ENCODE measurements at places on chromosomes 2 and 18.

- DNase-seq, result no peak
Measured at GRCh38 chr2:196679368-196679767, 39.9 kb downstream of the CCDC150 start.

GRCh38 chr2:216761133-216761532 lies 65.8 kb upstream of the IGFBP5 start:
- DNase-seq, result no peak

DNA sequence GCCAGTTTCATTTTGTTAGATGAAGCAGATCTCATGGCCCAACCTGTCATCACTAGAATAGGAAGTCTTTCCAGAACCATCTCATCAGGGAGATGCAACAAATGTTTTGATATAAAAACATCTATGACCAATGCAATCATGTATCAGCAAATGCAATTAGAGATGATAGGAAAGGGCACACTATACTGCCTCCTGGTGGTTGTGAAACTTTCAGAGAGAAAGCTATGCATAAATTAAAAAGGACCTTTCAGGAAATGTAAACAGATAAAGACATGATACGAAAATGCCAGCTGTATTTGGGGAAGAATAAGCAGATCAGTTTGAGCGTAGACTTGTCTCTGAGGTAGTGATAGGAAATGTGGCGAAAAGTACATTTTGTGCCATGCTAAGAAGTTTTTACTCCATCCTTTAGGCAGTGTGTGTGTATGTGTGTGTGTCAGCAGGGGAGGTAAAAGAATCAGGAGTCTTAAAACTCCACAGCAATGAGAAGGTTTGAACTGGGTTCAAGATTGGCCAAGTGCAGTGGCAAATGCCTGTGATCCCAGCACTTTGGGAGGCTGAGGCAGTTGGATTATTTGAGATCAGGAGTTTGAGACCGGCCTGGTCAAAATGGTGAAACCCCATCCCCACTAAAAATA lies 479.3 kb downstream of the CPS1 start:
- no peak for DNase-seq

- no peak for DNase-seq
Measured at GRCh38 chr2:168997118-168997521, 34.0 kb downstream of the ABCB11 start.

- no peak for DNase-seq
Measured at GRCh38 chr2:30373881-30374302, 73.2 kb upstream of the LCLAT1 start.

DNA sequence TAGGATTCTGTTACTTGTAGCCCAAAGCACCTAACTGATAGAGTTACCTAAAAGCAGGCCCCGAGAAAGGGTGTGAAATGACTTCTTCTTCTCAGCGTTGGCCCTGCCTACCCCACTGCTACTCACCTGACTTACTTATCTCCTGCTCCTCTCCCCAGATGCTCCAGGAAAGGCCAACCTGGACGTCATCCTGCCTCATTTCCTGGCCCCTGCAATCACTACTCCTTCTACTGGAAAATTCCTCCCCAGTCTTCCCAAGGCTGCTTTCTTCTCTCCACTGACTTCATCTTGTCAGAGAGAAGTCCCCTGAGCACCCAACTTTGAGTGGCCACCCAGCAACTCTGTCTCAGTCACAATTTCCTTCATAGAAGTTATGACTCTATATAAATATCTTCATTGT lies 63.4 kb upstream of the KLF7 start:
- DNase-seq, result no peak

DNA sequence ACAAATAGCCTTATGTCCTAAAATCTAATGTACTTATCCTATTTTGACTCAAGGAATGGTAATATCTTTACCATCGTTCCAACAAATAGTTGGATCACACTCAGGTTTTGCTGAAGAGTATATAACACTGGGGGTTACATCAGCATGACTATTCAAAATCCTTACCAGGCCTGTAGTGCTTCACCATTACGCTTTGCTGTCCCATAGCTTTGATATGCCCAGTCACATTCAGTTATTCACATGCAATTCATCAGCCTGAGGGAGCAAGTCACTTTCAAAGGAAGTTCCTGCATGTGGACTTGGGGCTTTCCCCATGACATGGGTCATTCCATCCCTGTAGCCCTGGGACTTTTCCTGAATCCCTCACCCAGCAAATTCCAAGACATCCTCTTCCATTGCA lies 39.6 kb downstream of the FTCDNL1 start:
- no peak for DNase-seq

DNA sequence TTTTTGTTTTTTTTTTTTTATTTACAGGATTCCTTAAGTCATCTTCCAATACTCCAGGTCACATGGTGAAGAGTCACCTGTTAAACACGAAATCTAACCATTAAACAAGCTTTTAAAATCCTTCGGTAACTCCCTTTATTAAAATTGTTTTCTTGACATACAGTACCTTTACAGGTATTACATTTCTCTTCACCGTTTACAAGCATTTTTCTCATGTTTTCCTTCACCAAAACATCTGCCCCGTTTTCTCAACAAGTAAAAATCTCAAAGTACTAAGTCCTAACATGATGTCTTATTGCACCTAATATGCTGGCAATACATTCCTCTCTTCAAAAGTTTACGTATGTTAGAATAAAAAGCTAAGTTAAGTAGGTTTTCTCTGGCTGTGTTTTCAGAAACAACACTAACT lies 1.1 kb downstream of the PUM2 start:
- no peak for DNase-seq

- no peak for DNase-seq
Measured at GRCh38 chr2:158266111-158266510, 164.4 kb downstream of the UPP2 start.

GRCh38 chr18:3411854-3412268 lies 38.1 kb upstream of the TGIF1 start:
- no peak for DNase-seq

- no peak for DNase-seq
Measured at GRCh38 chr2:69902213-69902922, 8.6 kb downstream of the SNRNP27 start.

Measured in HuH-7 (cell line).